ENCODE measurements at places on chromosomes 2 and 18.

GRCh38 chr2:25492726-25493125 lies 151.0 kb upstream of the DNMT3A start:
- no peak for DNase-seq

DNA sequence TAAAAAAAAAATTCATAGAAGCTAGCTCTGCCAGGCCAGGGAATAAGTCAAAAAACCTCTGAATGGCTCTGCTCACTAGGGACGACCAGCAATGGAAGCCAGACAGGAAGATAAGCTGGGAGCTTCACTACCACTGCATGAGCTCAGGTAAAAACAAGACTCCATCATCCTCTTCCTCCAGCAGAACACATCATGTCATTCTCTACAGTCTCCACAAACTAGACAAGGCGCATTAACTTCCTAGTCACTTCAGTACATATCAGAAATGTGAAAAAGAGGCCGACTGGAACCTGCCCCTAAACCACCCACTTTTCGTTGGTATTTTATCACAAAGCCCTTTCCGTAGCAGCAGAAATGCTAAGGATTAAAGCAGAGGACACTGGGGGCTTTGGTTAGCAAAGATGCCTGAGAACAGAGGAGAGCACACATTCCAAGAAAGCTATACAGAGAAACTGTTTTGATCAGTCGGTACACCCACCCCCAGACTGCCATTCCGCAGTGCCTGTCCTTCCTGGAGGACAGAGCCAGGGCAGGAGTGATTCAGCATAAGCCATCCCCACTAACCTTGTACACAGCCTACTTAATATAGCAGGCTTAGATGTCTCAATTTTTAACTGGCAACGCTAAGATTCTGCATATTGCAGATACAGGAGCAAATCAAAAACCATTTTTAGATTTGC lies 53.4 kb downstream of the AAK1 start:
- no peak for DNase-seq

- DNase-seq: no peak
Measured at GRCh38 chr2:133431289-133431688, 137.0 kb downstream of the NCKAP5 start.

GRCh38 chr2:189076572-189076971 lies 102.4 kb downstream of the COL3A1 start:
- DNase-seq: no peak

DNA sequence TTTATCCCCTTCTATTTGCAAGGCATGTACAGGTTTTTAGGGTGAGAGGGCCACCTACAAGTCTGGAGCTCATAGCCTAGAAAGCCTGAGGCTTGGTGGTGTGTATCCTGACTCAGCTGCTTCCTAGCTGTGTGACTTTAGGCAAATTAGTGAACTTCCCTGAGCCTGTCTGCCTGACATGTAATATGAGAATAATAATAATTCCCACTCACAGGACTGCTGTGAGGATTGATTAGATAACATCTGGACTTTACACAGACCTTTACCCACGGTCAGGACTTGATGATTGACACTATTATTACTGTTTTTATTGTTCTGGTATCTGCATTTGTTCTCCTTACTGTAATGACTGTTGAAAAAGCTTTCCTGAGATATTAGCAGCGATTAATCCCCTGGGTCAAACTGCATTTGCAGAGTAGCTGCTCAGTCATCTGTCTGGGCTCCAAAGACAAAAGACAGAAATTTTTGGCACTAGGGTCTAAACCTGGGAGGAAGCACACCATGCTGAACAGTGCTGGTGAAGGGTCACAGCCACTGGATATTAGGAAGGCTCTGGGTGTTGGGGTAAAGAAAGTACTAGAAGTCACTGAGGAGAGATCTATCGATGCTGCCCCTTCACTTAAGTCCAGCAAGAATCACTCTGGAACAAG lies 276.5 kb upstream of the FN1 start:
- DNase-seq: no peak

All from activated CD4-positive, alpha-beta T cell treated with anti-CD3 and anti-CD28 coated beads for 48 hours (primary cell).